ENCODE measurements at places on chromosomes 12 and 14.

DNA sequence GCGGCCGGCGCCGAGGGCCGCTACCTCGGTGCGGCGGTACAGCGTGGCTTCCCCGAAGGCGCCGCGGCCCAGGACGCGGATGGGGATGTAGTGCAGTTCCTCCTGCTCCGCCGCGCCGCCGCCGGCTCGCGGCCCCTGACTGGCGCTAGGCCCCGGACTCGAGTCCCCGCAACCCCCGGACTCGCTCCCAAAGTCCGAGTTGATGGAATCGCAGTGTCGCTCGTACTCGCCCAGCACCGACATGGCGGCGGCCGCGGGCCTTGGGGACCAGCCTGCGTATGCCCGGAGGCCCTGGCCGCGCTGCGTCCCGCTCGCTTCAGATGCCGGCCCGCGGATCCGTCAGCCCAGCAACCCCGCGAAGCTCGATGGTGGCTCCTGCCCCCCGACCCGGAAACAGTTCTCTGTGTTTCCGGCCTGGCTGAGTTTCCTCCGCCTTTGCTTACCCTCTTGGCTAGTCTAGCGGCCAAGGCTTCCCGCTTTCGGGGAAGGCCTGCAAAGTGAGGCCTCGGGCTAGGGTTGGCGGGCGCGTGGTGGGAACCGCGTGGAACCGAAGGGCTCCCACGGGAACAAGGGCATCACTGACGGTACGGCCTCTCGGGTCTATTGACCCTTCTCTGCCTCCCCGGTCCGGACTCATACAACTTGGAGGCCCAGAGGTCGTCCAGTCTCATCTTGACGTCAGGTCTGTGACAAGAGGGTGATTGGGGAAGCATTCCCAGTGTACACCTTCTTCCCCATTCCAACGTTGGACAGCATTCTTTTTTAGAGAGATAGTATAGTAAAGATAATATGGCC lies at the start of gene NEK9:
TSS of gene NEK9 (minus strand) at position 370 of the 795 bp plus-strand sequence. CDS start at position 243, 127 bp downstream.
- DNase-seq, result peak; percentile 91

- no peak for DNase-seq
Observed at GRCh38 chr12:18676996-18677588, 60.7 kb downstream of the PLCZ1 start.

DNA sequence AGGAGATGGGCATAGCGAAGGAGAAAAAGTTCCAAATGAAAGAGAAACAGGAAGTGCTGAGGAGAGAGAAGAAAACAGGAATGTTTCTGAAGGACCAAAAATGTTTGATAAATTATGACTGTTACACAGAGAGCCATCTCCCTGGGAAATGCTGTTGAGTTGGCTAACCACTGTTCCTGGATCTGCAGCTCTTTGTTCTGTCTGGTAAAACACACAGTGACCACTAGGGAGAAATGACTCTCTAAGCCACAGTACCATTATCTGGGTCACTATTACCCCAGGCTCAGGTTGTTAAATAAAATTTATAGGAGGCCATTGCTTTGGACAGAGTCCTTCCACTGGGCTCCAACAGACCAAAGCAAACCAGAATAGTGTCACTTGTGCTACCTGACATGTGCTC lies 219.3 kb downstream of the CRADD start:
- no peak for DNase-seq

- no peak for DNase-seq
Observed at GRCh38 chr12:12744546-12745305, 27.6 kb downstream of the CDKN1B start.

- DNase-seq, result no peak
Observed at GRCh38 chr12:20350495-20350894, 17.8 kb upstream of the PDE3A start.

- no peak for DNase-seq
Observed at GRCh38 chr12:47652521-47653234, 53.2 kb downstream of the RPAP3 start.

DNA sequence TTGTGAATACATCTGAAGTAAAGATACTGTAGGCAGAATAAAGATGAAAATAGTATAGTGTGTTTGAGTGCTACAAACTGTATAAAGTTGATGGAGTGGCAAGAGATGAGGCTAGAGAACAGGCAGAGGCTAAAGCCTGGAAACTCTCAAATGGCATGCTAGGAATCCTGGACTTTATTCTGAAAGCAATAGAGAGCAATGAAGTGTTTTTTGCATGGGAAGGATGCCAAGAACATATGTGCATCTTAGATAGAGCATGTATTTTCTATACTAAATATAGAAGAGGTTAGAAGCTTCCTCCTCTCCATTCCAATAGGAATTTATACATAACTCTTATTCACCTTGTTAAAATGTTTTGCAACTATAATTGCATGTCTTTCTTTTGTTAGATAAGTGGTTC lies 86.3 kb upstream of the TMTC2 start:
- no peak for DNase-seq

GRCh38 chr14:84090837-84091236 lies 1439.1 kb upstream of the FLRT2 start:
- no peak for DNase-seq
